ENCODE measurements at places on chromosomes 3 and 15.

GRCh38 chr15:86036243-86036642 is 43.4 kb upstream of the AGBL1 start:
- DNase-seq: no peak

- no peak for DNase-seq
These were observed 130.3 kb downstream of the NR1I2 start for GRCh38 chr3:119912220-119912619.

DNA sequence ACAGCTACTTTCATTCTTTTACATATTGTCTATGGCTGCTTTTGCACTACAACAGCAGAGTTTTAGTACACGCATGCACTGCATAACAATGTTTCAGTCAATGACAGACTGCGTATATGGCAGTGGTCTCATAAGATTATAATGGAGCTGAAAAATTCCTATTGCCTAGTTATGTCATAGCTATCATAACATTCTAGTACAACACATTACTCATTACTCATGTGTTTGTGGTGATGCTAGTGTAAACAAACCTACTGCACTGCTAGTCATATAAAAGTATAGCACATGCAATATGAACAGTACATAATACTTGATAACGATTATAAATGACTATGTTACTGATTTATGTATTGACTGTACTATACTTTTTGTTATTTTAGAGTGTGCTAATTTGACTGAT is 47.9 kb downstream of the QTRT2 start:
- DNase-seq: no peak

- no peak for DNase-seq
These were observed 20.5 kb upstream of the AVEN start for GRCh38 chr15:34059476-34059875.

GRCh38 chr15:93283854-93284253 is 194.8 kb upstream of the RGMA start:
- no peak for DNase-seq

- DNase-seq: no peak
These were observed 76.6 kb downstream of the LRRK1 start for GRCh38 chr15:100995471-100996430.

DNA sequence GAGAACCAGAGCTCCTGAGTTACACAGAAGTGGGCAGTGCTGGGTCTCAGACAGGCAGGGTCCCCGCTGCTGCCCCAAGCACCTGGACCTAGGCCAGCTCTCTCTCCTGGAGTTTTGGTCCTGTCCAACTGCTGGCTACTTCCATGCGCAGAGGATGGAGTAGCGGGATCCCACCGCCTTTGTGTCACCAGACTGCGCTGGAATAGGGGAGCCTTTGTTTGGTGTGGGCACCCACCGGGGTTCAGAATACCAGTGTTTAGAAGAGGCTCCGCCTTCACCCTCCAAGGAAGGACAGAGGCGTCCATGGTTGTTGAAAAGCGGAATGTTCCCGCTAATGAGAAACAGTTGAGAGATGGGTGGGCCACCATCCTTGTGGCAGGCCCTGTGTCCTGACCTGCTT is 154.4 kb downstream of the DNAJB8 start:
- DNase-seq: no peak

GRCh38 chr15:99474909-99475753 is 90.7 kb upstream of the MEF2A start:
- no peak for DNase-seq
